ENCODE measurements at places on chromosomes 2 and 18. TPM values are rescaled to one million over a fixed set of nuclear protein-coding genes. Genes with fewer than 3 reads are reported as not detected.

Gene TBC1D8
- 45.5 TPM for total RNA-seq

Gene VIL1
- not detected for total RNA-seq

Gene CIB4
- total RNA-seq: not detected

Gene VAMP8
- 4.9 TPM for total RNA-seq

Gene ITPRIPL1
- 1.0 TPM for total RNA-seq

Gene NDC80
- total RNA-seq: 0.31 TPM

Gene TRAPPC8
- 62.4 TPM for total RNA-seq

Gene RIT2
- not detected for total RNA-seq

Gene LOXHD1
- 0.15 TPM for total RNA-seq

Gene SMAD2
- total RNA-seq: 76.5 TPM

Gene PLEK
- 33.0 TPM for total RNA-seq

Gene GAD1
- total RNA-seq: not detected

Gene ST6GAL2
- 29.0 TPM for total RNA-seq

Gene CCL20
- 3.1 TPM for total RNA-seq

Gene CXCR4
- 5.1 TPM for total RNA-seq

Gene B3GNT7
- 3.4 TPM for total RNA-seq

Gene DYTN
- not detected for total RNA-seq

Gene RPE
- total RNA-seq: 49.0 TPM

Gene C1GALT1C1L
- total RNA-seq: 1.6 TPM

Gene CFC1
- total RNA-seq: not detected

Gene CROCC2
- total RNA-seq: not detected

Gene MC2R
- not detected for total RNA-seq

Gene FBLN7
- total RNA-seq: not detected

Gene CNTNAP5
- not detected for total RNA-seq

Gene CD226
- total RNA-seq: 0.96 TPM

Gene NRP2
- total RNA-seq: 314 TPM

Gene CD8B2
- total RNA-seq: not detected

Gene MROH2A
- total RNA-seq: not detected

Gene REEP1
- total RNA-seq: 22.9 TPM

Gene SCYGR8
- not detected for total RNA-seq

Gene CCDC178
- total RNA-seq: 0.27 TPM

Gene CXCR1
- not detected for total RNA-seq

Gene ARHGAP15
- 3.4 TPM for total RNA-seq

Gene PDE1A
- 10.7 TPM for total RNA-seq

Gene MAL
- 21.3 TPM for total RNA-seq

Gene TRIM43
- not detected for total RNA-seq

Gene SPP2
- not detected for total RNA-seq

Gene ATG9A
- total RNA-seq: 82.6 TPM

Gene BMP10
- total RNA-seq: 0.19 TPM

Gene UPP2
- not detected for total RNA-seq

Gene POTEJ
- not detected for total RNA-seq

Gene ANKRD30B
- total RNA-seq: not detected
